Astrocyte of the cerebellum (primary cell): ENCODE measurements at places on chromosomes 11 and 22.

- no peak for DNase-seq
Measured at GRCh38 chr22:23077627-23078461, 7.5 kb downstream of the GNAZ start.

DNA sequence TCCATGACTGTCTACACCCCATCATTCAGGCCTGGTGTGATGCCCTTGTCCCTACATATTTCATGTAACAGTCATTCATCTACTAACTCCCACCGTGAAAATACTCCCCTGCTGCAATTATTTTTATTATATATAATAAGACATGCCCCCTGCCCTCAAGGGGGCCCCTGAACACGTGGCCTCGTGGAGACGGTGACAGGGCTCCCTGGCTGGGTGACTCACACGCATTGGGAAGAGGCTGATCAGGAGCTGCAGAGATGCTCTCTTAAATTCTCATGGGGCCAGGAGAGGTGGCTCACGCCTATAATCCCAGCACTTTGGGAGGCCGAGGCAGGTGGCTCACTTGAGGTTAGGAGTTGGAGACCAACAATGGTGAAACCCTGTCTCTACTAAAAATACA lies 88.6 kb downstream of the ST3GAL4 start:
- no peak for DNase-seq

DNA sequence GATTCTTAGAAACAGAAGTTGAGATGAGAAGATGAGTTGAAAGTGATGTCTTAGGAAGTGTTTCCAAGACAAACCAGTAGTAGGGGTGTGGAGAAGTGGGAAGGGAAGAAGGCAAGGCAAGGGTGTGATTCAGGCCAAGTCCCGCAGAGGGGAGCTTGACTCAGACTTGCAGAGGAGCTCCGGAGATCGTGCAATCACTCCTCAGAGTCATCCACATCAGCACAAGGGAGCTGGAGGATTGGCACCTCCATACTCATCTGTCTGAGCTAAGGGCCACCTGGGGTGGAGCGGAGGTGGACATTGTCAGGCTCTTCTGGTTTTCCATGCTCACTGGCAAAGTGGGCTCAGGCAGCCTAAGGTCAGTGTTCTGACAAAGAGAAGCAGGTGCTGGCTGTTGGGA lies 44.4 kb downstream of the CHRDL2 start:
- no peak for DNase-seq

DNA sequence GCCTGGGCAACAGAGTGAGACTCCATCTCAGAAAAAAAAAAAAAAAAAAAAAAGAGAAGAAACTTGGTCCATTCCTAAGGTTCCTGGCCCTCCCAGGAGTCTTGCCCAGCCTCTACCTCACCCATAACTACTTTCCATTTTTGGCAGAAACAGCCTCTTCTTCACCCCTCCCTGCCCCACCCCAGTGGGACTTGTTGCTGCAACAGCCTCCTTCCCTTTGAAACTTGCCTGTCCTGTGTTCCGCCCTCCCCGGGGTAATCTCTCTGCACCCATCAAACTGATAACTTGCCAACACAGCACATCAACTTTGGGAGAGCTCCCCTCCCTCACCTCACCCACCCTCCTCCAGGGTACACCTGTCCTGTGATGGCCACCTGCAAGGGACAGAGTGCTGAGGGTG lies 10.0 kb upstream of the FAM83F start:
- no peak for DNase-seq

DNA sequence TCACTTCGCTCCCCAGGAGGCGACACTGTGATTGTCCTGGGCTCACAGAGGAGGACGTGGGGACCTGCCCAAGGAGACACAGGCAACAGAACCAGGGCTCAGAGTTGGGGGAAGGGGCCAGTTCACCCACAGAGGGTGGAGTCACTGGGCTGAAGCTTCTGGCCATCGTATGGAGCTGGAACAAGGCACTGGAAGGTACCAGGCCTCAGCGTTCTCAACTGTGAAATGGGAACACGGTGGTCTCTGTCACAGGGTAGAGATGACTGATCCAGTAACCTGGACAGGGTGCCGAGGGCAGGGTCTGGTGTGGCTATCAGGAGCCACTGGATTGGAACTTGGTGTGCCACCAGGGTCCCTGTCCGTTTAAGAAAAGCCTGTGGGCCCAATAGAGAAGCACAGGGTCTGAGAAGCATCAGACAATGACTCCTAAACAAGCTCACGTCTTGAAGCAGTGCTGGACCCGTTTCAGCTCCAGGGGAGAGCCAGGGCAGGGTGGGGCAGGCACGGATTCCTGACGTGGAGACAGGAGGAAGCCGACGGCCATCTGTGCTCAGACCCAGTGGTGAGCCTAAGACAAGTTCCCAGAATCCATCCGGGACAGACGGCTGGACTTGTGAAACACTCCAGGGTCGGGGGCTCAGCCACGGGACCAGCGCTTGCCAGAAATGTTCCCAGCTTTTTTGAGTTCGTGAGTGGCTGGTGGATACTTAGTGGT lies 25.0 kb upstream of the KCNQ1OT1 start:
- DNase-seq = no peak

GRCh38 chr11:2836315-2837095 lies 49.1 kb downstream of the CDKN1C start:
- no peak for DNase-seq

- DNase-seq = peak; percentile 46
Measured at GRCh38 chr11:28679795-28680468, 571.7 kb downstream of the METTL15 start.

- no peak for DNase-seq
Measured at GRCh38 chr11:9462172-9462799, 1.5 kb downstream of the ZNF143 start.

DNA sequence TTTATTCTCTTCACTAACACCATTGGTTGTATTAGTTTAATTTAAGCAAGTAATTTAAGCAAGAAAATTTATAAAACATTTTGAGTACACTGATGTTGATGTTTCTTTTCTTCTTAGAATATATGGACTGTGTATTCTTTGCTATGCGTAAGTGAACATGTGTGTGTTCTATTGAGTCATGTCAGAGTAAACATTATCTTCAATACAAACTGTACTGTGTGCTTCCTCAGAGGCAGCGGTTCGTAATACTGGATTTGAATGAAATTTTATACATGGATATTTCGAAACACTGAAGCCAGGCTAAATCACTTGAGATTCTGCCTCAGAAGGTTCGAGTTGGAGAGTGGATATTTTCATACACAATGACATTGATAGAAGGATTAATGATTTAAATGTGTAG lies 452.6 kb downstream of the LUZP2 start:
- DNase-seq = no peak

DNA sequence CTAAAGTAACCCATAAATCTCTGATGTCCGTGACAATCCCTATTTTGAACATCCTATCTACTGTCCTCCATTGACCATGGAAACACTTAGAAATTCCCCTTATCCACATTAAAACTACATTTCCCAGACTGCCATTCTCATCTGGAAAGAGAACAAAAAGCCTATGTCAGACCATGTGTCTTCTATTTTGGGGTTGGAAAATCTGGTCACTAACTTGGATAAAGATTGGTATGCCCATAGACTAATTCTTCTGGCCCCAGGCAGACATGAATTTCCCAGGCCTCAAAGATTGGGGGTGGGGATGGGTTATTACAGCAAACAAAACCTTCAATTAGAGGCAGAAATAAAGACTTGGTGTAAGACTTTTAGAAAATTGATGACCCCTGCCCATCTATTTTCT lies 30.9 kb upstream of the CREB3L1 start:
- DNase-seq = no peak

GRCh38 chr11:76190376-76190775 lies 15.9 kb downstream of the WNT11 start:
- DNase-seq = no peak

GRCh38 chr22:44325718-44326490 lies 13.2 kb upstream of the SHISAL1 start:
- no peak for DNase-seq

- no peak for DNase-seq
Measured at GRCh38 chr11:112811783-112812182, 149.4 kb upstream of the NCAM1 start.

GRCh38 chr22:50507421-50507990 lies at the start of gene LMF2:
TSS of gene LMF2 (minus strand) at chr22:50507702. CDS start at chr22:50507675, 27 bp downstream.
- no peak for DNase-seq

GRCh38 chr11:35787626-35788025 lies 125.1 kb downstream of the TRIM44 start:
- no peak for DNase-seq

DNA sequence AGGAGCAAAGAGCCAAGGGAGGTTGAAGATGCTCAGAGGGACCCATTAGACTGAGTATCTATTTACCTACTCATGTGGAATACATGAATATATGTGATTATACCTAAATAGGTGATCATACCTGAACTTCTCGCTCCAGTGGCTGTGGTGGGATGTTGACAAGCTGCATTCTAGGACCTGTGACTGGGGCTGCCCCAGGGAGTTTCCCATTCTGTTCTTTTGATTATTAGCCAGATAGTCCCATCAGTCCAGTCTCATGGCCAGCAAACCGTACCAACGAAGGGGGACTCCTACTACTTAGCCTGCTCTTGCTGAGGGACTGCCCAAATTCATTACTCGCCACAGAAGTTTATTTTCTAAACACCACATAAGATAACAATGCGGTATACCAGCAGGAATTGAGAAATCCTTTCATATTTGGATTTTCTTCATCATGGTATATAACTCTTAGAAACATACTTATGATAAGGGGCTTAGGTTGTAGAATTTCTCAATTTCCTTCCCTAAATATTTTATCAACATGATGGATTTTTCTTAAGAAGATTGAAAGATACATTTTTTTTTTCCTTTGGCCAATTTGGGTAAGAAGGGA lies 273.9 kb downstream of the NTM start:
- no peak for DNase-seq

DNA sequence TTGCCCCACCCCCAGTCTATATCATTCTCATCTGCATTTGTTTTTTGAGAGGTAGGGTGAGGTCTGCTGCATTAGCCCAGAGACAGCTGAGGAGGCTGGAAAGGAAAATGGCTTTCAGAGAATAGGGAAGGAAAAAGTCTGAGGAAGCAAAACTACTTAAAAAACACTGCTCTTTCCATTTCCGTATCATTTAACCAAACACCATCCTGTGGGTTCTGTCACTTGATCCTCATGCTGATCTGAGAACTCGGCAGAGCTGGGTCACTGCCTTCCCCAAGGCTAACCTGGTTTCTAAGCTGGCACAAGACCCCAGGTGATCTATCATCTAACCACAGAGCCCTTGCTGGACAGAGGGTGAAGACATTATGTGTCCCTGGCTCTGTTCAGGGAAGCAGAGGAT lies 1.2 kb downstream of the FOLR2 start:
- DNase-seq = no peak

GRCh38 chr22:21582801-21583740 lies 15.6 kb downstream of the UBE2L3 start:
- DNase-seq = no peak

DNA sequence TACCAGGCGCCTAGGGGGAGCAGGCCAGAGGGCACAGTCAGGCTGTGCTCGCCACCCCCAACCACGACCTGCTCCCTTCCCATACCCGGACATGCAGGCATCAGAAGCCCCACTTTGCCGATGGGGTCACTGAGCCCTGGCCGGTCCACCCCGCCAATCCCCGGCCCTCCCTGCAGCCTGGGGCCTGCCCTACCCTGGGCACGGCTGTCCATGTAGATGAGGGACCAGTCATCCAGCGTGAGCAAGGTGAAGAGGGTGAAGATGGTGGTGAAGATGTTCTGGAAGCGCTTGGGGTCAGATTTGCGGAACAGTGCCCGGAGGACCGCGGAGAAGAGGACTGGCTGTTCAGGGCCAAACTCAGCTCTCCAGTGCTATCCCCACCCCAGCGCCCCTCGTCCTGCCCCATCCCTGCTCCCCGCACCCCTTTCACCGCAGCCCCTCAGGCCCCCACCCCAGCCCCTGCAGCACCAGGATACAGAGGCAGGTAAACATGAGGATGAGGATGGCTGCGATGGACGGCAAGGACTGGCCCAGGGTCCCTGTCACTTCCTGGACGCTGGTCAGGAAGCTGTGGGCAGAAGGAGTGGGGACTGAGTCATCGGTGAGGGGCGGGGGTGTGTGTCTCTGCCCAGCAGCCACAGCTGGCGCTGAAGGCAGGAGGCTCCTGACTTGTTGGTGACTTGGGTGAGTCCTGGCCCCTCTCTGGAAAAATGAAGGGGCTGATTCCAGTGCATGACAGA lies 5.5 kb downstream of the CATSPER1 start:
- no peak for DNase-seq

DNA sequence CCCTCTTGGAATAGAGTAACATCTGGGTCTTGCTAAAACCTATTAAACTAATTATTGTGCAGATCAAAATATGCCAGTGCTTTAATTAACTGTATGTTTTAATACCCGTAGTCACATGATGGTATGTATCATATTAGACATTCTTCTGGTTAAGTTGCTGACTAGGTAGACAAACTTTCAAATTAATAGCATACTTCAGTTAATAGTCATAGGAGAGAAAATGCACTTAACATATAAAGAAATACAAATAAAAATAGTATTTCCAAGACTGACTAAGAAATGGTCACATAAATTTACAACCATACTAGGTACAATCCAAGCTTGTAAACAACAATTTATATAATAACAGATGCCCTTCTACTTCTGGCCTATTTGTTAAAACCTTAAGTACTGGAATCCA lies 7.6 kb upstream of the EXPH5 start:
- DNase-seq = no peak

DNA sequence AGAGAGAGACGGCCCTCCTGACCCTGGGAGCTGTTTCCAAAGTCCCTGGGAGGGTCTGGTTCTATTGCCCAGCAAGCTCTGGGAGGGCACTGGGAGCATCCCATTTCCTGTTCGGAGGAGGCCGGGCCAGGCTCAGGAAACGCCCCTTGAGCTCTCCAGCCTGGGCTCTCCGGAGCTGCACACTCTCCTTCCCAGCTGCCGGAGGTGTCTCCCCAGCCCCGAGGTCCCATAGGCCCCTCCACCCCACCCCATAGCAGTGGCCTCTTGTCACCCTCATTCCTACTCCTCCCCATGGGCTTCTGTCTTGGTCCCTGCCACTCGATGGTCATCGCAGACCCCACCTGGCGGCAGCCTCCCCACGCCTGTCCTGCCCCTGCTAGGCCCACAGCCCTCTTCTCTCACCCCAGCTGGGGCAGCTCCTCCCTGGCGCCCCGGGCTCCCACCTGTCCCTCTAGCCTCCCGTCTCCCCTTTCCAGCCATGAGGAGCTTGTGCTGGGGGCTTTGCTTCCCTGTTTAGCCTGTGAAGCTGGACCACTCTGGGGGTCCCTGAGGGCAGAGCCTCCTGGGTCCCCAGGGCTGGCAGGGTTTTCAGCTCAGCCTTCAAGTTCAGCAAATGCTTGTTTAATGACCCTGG lies 2.8 kb downstream of the TSPAN32 start:
- no peak for DNase-seq

GRCh38 chr22:39117585-39118191 lies 20.6 kb downstream of the APOBEC3H start:
- DNase-seq = peak; percentile 26
